Vagina (tissue), 2 donors: ENCODE measurements at places on chromosomes 16 and 17. TPM values are rescaled to one million over a fixed set of nuclear protein-coding genes. Genes with fewer than 3 reads are reported as not detected.

GRCh38 chr17:50828508-50829170, 6.7 kb upstream of the WFIKKN2 start:
- peaks cover 16% of the 10 kb centered on the region for H3K4me1 ChIP-seq
- no peaks in the 10 kb centered on the region for H3K36me3 ChIP-seq
- no peak for DNase-seq
- H3K4me3 ChIP-seq = no peak overlapping the region

DNA sequence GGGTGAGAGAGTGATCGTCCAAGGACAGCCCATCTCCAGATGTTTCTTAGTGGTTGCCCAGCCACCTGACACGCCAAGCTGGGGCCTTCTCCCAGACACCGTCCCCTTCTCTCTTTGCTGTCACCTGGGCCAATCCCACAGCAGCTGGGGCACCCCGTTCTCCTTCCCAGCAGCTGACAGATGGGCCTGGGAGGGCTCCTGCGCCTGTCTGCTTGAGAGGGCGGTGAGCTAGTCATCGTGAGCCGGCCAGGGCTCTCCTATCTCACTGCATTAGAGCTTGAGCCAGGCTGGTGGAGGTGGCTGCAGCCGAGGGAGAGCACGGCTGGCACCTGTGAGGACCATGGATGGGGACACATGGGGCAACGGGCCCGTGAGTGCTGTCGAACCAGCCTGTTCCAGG, 41.2 kb downstream of the RAB11FIP3 start:
- no peaks in the 10 kb centered on the region for H3K36me3 ChIP-seq
- peaks cover 18% of the 10 kb centered on the region for H3K4me1 ChIP-seq
- no peak overlapping the region for H3K27ac ChIP-seq
- H3K27me3 ChIP-seq = no peaks in the 10 kb centered on the region
- DNase-seq = no peak
- no peak overlapping the region for H3K4me3 ChIP-seq

DNA sequence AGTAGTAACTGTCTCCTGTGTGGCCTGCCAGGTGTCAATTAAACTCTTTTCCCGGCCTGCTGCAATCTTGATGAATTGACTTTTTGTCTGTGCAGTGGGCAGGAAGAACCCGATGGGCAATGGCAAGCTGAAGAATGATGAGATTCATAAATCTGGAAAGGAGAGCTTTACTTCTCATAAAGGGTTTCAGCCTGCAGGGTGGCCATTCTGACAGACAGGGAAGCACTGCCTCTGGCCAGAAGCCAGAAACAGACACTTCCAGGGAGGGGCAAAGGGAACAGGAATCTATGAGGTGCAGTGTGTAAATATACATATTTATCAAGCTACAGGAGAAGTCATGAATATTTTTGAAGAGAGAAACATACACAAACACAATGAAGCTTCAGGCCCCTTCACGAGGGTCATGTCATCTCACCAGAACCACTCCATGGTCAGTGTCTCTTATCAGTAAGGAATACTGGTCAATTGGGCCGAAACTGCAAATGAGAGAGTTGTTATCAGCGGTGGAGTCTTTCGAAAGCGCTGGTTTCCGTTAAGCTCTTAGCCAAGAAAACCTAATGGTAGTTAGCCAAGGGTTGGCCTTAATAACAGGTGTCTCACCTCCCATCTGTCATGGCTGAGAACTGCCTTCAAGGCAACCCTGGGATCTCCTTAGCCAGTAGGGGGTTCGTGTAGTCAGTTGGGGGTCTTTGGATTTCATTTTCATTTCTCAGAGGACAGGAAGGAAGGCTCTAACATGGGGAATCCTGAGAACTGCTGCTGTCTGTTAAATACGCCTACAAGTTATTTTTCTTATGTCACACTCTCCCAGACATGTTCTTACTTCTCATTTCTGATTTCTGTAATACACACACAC, 1.2 kb upstream of the NARF start:
- H3K4me3 ChIP-seq = peak overlapping the region; percentile 56
- H3K27me3 ChIP-seq = no peaks in the 10 kb centered on the region
- peak overlapping the region; percentile 100 for H3K27ac ChIP-seq
- H3K36me3 ChIP-seq = no peaks in the 10 kb centered on the region

GRCh38 chr16:3152991-3153368, 18.2 kb downstream of the ZNF213 start:
- H3K4me3 ChIP-seq = peak overlapping the region; percentile 76
- peak overlapping the region; percentile 75 for H3K27ac ChIP-seq
- no peaks in the 10 kb centered on the region for H3K36me3 ChIP-seq
- H3K27me3 ChIP-seq = no peaks in the 10 kb centered on the region
- peaks cover 34% of the 10 kb centered on the region for H3K4me1 ChIP-seq

GRCh38 chr17:41392278-41392677, 5.1 kb downstream of the KRT31 start:
- H3K27ac ChIP-seq = no peak overlapping the region
- no peaks in the 10 kb centered on the region for H3K27me3 ChIP-seq
- H3K36me3 ChIP-seq = no peaks in the 10 kb centered on the region
- no peak overlapping the region for H3K4me3 ChIP-seq
- peaks cover 22% of the 10 kb centered on the region for H3K4me1 ChIP-seq

DNA sequence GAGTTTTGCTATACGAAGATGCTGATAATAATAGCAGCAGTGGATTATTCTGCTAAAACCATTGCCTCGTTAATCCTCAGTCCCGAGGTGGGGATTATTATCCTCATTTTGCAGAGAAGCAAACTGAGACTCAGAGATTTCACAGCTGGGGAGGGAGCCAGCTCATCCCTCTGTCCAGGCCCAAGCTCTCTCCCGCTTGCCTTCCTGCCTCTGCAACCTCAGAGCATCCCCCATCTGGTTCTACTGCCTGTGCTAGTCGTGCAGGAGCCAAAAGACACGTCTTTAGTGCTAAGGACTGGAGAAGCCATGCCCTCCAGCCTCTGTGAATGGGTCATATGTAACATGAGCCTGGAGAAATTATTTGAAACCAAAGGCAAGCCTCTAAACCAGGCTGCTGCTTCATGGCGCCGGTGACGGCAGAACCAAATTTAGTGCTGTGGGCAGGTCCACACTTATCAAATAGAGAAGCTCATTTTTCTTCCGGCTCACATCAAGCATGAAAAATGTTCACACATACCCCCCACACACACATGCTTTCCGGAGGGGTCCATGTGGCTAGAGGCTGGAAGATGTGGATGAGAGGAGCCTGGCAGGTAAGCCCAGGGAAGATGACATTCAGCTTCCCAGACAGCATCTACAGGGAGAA, 13.5 kb downstream of the MAPT start:
- no peak overlapping the region for H3K4me3 ChIP-seq
- H3K36me3 ChIP-seq = no peaks in the 10 kb centered on the region
- H3K4me1 ChIP-seq = peaks cover 1% of the 10 kb centered on the region
- H3K27ac ChIP-seq = no peak overlapping the region
- no peak for DNase-seq
- no peaks in the 10 kb centered on the region for H3K27me3 ChIP-seq

DNA sequence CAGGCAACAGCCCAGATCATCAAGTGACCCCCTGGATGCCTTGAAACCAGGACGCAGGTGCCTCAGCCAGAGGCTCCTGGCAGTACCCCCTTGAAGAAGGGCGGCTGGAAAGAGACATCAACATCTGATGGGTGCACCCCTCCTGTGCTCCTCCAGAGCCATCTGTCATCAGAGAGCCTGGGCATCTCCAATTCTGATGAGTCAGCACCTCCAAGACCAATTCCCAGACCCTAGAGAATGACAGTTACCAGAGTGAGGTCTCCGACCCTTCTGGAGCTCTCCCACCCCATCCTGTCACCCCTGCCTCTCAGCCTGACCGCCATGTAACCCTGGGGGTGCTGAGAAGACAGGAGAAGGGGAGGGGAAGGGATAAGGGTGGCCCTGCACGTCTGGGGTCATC, 433.7 kb downstream of the SOX9 start:
- H3K4me3 ChIP-seq = no peak overlapping the region
- no peaks in the 10 kb centered on the region for H3K36me3 ChIP-seq
- H3K27me3 ChIP-seq = no peaks in the 10 kb centered on the region
- DNase-seq = no peak
- H3K4me1 ChIP-seq = no peaks in the 10 kb centered on the region
- H3K27ac ChIP-seq = no peak overlapping the region

GRCh38 chr17:17531156-17531555, 35.0 kb upstream of the RASD1 start:
- H3K36me3 ChIP-seq = no peaks in the 10 kb centered on the region
- no peak overlapping the region for H3K27ac ChIP-seq
- DNase-seq = no peak
- H3K4me1 ChIP-seq = peaks cover 4% of the 10 kb centered on the region

DNA sequence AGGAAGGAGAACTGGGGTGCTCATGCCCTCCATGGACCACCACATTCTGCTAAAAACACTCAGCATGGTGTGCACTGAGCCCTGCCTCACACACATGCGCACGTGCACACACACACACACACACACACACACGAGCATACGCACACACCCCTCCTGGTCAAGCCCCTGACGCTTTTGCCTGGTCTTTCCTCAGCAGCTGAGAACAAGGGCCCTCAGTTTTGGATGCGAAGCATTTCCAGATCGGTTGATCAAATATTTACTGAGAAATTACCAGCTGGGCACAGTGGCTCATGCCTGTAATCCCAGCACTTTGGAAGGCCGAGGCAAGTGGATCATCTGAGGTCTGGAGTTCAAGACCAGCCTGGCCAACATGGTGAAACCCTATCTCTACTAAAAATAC, 20.1 kb upstream of the RAI1 start:
- H3K4me1 ChIP-seq = peaks cover 8% of the 10 kb centered on the region
- H3K27me3 ChIP-seq = no peaks in the 10 kb centered on the region
- H3K27ac ChIP-seq = no peak overlapping the region

GRCh38 chr16:86252596-86252995, 257.7 kb upstream of the FOXF1 start:
- H3K27ac ChIP-seq = no peak overlapping the region
- no peaks in the 10 kb centered on the region for H3K27me3 ChIP-seq
- peak; percentile 94 for DNase-seq

GRCh38 chr16:8949536-8950418, 13.9 kb downstream of the USP7 start:
- H3K4me1 ChIP-seq = peaks cover 84% of the 10 kb centered on the region
- H3K36me3 ChIP-seq = no peaks in the 10 kb centered on the region
- H3K27ac ChIP-seq = no peak overlapping the region

GRCh38 chr16:67845291-67846062, 1.3 kb upstream of the NUTF2 start:
- H3K27ac ChIP-seq = peak overlapping the region; percentile 100
- H3K4me3 ChIP-seq = peak overlapping the region; percentile 79
- no peak for DNase-seq
- no peaks in the 10 kb centered on the region for H3K36me3 ChIP-seq
- peaks cover 67% of the 10 kb centered on the region for H3K4me1 ChIP-seq

DNA sequence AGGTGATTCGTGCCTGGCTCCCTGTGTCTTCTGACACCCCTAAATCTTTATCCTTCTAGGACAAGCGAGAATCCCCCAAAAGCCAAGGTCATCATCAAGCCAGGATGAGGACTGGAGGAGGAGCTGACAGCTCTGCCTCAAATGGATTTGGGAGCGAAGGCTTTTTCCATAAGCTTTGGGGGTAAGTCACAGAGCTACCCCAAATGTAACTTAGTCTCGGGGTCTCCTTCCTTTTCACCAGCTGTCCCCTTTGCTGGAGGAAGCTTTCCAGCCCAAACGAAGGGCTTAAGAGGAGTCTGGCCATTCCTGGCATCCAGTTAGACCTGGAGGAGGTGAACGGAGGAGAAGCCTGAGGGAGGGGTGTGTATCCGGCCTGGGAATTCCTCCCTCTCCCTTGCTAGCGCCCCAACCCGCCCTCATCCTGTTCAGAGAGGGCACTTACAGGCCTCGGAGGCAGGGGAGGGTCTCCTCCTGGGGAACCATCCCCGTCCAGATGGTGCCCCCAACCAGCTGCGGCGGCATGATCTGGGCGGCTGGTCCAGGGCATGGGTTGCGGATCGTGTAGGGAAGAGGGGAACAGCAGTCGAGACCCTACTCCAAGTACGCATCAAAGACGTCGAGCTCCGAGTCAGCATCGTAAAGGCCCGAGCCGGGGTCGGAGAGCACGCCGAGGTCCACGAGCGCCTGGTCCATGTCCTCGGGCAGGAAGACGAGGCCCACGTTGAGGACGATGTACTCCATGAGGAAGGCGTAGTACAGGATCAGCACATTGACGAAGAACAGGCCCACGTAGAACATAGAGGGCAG, 938 bp downstream of the DEXI start:
- no peak for DNase-seq
- no peaks in the 10 kb centered on the region for H3K36me3 ChIP-seq
- peak overlapping the region; percentile 83 for H3K27ac ChIP-seq
- H3K4me3 ChIP-seq = peak overlapping the region; percentile 80
- no peaks in the 10 kb centered on the region for H3K27me3 ChIP-seq

- H3K4me3 ChIP-seq = no peak overlapping the region
- no peaks in the 10 kb centered on the region for H3K36me3 ChIP-seq
- no peaks in the 10 kb centered on the region for H3K27me3 ChIP-seq
- DNase-seq = no peak
Observed at GRCh38 chr16:10871157-10871991, 5.6 kb upstream of the CIITA start.

DNA sequence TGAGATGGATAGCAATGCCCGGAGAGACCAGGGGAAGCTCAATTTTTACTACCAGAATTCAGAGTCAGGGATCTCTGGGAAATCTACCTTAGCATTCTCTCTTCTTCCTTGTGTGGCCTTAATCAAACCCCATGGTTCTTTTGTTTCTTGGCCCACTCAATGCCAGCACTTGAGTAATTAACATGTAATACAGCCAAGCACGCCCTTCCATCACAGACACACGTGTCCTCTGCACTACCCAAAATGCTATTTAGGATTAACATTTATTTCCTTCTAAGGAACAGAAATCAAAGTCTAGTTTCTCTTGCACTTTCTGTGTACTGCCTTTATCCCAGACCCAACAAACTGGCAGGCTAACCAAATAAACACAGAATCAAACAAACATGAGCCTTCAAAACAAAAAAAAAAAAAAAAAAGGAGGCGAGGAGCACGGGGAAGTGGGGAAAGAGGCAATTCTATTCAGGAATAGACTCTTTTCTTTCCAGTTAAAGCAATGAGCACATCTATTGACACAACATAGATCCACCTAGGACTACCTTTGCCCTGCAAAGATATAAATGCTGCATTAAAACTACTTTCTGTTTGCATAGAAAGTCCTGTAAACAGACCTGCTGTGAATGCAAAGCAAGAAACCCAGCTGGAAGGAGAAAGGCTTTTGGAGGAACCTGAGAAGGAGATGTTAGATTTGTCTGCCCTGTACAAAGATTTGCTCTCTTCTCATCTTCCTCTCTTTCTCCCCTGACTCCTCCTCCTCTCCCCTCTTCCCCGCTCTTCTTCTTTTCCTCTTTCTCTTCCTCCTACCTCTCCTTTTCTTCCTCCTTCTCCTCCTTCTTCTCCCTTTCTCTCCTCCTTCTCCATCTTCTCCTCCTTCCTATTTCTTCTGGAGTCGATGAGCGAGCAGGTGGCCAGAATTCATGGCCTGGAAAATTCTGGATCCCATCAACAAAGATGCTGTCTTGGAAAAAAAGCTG, 294.4 kb downstream of the NPIPA8 start:
- DNase-seq = no peak
- H3K4me3 ChIP-seq = no peak overlapping the region
- H3K4me1 ChIP-seq = no peaks in the 10 kb centered on the region
- H3K36me3 ChIP-seq = no peaks in the 10 kb centered on the region
- H3K27ac ChIP-seq = no peak overlapping the region
- H3K27me3 ChIP-seq = no peaks in the 10 kb centered on the region

Gene NDRG4
- 128 TPM for total RNA-seq

Gene GH2
- not detected for total RNA-seq

Gene KRTAP2-2
- not detected for total RNA-seq

Gene MMP25
- 0.25 TPM for total RNA-seq

Gene HBQ1
- not detected for total RNA-seq

Gene BAIAP3
- total RNA-seq = 4.2 TPM

Gene MVP
- 111 TPM for total RNA-seq

Gene HEATR9
- total RNA-seq = not detected

Gene PLA2G10
- total RNA-seq = not detected

Gene CX3CL1
- total RNA-seq = 24.8 TPM

Gene PPP1R1B
- 9.3 TPM for total RNA-seq

Gene IRF8
- total RNA-seq = 7.6 TPM

Gene ZNF469
- 2.2 TPM for total RNA-seq

Gene NOL11
- 35.4 TPM for total RNA-seq

Gene PABPN1L
- not detected for total RNA-seq

Gene KRTAP4-3
- not detected for total RNA-seq
